NCI-H2081 treated with DMSO at 0.1 percent for 48 hours (cell line): ENCODE measurements at places on chromosomes 5 and 9.
A peak's percentile ranks its signal among the peaks of the same experiment; 100 is the strongest.

- DNase-seq = no peak
Measured at GRCh38 chr5:154829589-154830218, 20.7 kb downstream of the FAXDC2 start.

DNA sequence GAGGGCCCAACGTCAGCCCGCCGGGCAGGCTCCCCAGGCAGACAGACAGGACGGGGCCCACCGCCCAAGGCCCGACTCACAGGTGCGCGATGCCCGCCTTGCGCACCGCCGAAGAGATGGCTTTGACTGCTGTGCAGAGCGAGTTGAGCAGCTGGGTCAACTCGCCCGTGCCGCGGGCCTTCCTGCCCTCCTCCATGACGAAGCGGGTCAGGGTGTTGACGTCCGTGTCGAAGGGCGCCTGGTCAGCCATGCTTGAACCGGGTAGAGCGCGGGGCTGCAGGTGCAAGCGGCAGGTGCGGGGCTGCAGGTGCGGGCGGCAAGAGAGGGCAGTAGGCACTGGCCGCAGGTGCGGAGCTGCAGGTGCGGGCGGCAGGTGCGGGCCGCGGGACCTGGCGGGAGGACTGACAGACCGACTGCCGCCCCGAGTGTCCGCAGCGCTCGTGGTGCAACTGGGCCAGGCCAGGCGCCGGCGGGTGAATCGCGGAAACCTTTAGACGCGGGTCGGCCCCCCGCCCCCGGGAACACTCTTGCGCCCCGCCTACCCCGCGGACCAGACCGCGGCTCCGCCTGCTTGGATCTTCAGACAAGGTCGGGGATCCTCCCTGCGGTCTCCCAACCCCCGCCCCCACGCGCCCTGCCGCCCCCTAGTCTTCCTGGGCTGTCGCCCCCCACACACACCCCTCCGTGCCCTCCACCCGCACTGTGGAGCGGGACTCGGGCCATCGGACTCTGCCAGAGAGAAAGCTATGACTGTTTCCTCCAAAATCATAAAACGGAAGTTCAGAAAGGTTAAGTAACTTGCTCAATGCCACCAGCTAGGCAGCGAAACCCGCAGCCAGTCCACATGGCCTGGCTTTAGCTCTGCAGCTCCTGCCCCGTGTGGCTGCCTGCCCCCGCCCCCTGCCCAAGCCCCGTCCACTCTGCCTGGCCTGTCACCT, at the start of gene FBP1:
TSS of gene FBP1 (minus strand) at position 458 of the 938 bp plus-strand sequence. CDS start at position 250, 208 bp downstream.
- no peak for DNase-seq

DNA sequence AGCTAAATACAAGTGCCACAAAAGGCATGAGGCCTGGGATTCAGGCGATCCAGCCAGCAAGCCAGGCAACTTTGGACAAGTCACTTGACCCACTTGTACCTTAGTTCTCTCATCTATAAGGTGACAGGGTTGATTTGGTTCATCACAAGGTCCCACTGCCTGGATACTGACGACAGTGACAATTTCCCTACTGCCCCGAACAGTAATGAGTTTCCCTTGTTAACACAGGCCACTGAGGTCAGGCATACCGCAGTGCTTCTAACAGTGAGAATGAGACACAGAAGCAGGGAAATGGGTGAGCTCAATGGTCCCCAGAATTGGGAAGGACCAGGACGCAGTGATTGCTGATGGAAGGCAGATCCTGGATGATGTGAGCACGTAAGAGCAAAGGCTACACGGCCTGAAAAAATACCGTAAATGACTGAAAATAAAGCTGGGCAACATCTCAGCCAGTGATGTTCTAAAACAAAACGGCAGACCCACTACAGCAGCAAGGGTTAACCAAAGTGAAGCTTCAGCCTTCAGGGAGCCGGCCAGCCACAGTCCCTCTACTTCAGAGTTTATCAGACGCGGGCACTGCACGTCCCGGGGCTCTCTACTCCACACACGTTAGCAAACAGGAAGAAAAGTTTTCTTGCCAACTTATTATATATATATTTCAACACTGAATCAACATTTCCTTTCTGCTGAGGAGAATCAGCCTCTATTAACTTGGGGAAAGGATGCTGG, 846 bp downstream of the MGAT1 start:
- DNase-seq = no peak

GRCh38 chr5:142481410-142481809, 156.6 kb upstream of the SPRY4 start:
- DNase-seq = no peak

DNA sequence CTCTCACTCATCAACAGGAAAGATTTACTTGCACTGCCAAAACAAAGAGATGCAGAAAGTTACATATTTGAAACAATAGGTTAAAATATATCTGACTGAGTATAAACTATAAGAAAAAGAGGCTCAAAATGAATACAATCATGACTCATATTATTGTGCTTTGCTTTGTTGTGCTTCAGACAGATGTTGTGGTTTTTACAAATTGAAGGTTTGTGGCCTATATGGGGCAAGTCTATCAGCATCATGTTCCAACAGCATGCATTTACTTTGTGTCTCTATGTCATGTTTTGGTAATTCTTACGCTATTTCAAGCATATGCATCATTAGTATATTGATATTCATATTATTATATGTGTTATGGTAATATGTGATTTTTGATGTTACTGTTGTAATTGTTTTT, 330.0 kb downstream of the PRR16 start:
- no peak for DNase-seq

DNA sequence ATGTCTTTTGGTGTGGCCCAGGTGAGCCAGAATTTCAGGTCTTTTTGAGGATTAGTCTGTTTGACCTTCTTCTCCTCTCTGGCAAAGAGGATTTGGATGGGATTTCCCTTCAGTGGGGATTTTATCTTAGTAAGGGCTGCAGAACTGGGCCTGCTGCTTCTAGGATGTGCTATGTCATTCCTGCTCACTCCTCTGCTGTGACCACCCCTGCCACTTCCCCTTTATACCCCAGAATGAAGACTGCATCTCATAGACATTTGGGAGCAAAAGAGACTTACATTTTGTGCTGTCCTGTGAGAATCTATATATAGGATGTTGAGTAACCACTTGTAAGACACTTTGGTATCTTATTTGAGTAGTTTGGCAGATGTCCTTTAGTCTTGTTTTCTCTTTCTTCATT, 76.2 kb downstream of the ARHGAP26 start:
- no peak for DNase-seq

- DNase-seq = no peak
Measured at GRCh38 chr5:32720300-32720699, 9.2 kb downstream of the NPR3 start.

- no peak for DNase-seq
Measured at GRCh38 chr9:34508951-34509350, 13.8 kb downstream of the ENHO start.

- no peak for DNase-seq
Measured at GRCh38 chr9:94212091-94212490, 47.0 kb upstream of the ZNF169 start.

- no peak for DNase-seq
Measured at GRCh38 chr9:118439441-118439840, 735.2 kb downstream of the TLR4 start.

GRCh38 chr9:109020581-109021511, 7.5 kb upstream of the CTNNAL1 start:
- no peak for DNase-seq

GRCh38 chr9:99262949-99263418, 40.9 kb downstream of the SEC61B start:
- no peak for DNase-seq

DNA sequence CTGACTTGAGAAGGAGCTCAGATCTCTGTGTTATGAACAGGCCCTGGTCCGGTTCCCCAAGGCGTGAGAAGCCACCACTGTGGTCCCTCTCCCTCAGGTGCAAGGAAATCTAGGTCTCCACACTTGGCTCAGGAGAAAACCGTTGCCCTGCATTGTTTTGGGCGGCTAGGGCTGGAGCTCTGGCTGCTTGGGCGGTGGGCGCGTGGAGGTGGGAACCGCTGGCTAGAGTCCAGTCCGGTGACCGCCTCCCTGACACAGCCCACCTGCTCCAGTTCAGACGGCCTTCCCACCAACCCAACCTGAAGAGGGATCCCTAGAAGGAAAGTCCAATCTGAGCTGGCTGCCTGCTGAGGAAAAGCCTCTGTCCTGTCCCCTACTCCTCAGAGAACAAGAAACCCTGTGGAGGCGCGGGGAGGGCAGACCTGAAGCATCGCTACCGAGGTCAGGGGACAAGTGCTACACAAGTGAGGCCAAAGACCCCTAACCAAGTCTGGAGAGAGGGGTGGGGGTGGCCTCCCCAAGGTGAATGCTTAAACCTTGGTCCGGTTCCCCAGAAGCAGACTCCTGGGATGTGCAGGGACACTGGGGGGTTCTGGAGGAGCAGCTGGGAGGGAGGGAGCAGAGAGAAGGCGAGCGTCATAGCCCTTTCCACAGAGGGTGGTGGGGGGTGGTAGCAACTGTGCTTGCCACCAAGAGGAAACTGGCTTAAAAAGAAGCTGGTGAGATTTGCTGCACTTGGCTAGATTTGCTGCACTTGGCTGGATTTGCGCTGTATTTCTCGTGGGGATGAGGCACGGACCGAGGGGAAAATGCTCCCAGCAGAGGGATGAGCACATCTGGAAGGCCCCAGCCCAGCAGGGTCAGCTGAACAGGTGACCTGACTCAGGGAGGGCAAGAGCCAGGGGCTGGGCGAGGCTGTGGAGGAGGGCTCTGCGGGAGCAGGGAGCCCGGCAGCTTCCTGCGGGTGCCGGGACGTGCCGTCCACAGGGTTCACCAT, 65.2 kb downstream of the RAPGEF1 start:
- no peak for DNase-seq

DNA sequence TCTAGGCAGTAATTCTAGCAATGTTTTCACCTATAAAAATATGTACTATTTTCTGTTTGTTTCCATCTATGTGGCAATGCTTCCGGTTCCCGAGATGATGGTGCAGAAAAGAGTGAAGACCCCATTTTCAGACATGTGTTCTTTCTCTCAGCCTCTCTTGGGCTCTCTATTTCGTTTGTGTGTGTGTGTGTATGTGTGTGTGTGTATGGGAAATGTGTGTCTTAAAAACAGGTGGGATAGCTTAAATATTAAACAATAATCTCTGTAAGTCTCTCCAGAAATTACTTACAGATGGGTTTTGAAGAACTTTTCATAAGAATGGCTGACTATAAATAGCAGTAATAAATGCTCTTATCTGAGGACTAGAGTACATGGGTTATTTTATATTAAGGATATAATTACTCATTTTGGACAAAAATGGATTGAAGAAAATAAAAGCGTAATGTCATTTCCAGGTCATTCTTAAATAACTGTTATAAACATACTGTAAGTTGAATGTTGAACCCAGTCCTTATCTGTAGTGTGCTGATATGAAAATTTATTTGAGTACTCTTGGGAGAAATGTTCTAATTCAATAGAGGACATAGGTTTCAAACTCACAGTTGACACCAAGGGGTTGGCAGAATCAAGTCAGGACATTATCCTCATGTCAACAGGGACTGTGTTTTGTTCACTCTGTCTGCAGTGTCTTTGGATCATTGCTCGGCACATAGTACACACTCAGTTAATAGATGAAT, 31.1 kb downstream of the PCSK5 start:
- DNase-seq = no peak

DNA sequence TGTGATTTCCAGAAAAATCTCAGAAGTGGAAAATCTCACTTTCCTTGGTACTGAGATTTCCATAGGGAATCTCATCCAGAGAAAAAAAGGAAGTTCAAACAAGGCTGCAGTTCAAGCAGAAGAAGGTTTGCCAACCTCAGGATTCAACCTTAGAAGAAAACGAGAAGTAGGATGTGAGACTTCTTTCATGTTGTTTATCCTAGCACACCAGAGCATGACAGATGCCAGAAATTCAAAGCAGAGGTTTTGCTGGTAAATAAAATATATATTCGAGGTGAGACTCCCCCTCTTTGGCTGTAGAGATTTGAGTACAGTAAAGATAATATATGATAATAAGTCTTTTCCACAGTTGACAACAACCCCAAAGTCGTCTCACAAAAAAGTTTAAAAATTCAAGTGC, 116.9 kb upstream of the SMC2 start:
- no peak for DNase-seq

GRCh38 chr9:137244486-137245449, 3.7 kb downstream of the TUBB4B start:
- DNase-seq = peak; percentile 52

GRCh38 chr5:100902440-100903038, 543 bp downstream of the ST8SIA4 start:
- no peak for DNase-seq

- DNase-seq = no peak
Measured at GRCh38 chr5:91189480-91190313, 193.4 kb downstream of the ARRDC3 start.

GRCh38 chr5:35194635-35195471, 35.4 kb downstream of the PRLR start:
- DNase-seq = no peak

GRCh38 chr9:13095056-13095455, 184.4 kb downstream of the MPDZ start:
- no peak for DNase-seq

DNA sequence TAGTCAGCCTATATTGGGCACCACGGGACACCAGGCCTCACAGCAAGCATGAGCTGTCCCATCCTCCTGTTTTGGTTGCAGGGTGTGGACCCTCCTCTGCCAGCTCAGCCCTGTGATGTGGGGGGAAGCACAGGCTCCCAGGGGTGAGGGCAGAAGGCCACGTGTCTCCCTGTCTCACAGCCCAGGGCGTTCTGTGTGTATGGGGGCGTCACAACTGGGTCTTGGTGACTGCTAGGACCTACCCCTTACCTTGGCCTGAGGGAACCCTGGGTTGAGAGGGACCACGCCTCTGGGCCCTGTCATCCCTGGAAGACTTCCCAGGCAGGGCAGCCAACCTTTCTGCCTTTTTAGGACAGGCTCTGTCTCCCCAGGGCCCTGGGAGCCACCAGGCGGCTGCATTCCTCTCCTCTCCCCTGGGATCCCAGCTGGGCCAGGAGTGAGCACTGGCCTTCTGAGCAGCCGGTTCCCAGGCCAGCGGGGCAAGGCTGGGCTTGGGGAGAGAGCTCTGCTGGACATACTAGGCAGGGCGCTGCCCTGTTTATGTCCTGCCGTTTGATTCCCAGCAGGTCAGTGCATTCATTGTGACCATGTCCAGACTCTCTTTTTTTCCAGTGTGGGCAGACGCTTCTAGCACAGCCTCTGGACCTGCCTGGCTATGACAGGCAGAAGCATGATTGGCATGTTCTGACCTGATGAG, 97.4 kb downstream of the DAB2IP start:
- no peak for DNase-seq

- no peak for DNase-seq
Measured at GRCh38 chr5:174843263-174844250, 119.2 kb downstream of the MSX2 start.

GRCh38 chr9:126615245-126615790, 1.6 kb downstream of the LMX1B start:
- DNase-seq = peak; percentile 40

GRCh38 chr9:72950875-72951442, 1.9 kb downstream of the ALDH1A1 start:
- no peak for DNase-seq

- DNase-seq = no peak
Measured at GRCh38 chr9:133677126-133678010, 41.2 kb downstream of the DBH start.

DNA sequence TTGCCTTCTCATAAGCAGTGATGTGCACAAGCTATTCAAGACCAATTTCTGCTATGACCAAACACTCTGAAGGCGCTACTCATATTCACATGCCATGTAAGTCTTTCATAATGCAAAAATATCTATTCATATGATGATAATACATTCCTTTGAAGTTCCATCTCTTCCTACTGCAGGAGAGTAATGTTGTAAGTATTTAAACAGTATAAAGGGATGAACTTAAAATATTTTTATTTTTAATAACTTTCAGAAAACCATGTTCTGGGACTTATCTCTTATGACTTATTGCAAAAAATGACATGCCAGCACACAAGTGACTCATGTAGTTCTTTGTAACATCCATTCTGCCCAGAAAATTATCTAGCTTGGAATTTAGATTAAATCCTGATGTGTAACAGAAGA, 376.4 kb downstream of the KCTD16 start:
- DNase-seq = no peak
